HT1080 (cell line): ENCODE measurements at places on chromosomes 5 and 9. TPM values are rescaled to one million over a fixed set of nuclear protein-coding genes. Genes with fewer than 3 reads are reported as not detected.

Gene NUTM2G
- not detected in 2 replicates for total RNA-seq

Gene PCDHB15
- 0.03 and 0.10 TPM in 2 replicates for total RNA-seq

Gene IRX2
- total RNA-seq: 10.8 and 11.4 TPM in 2 replicates

Gene TRAF1
- 0.43 and 0.70 TPM in 2 replicates for total RNA-seq

GRCh38 chr9:70485273-70485858 lies 70.9 kb upstream of the KLF9 start:
- no peak for DNase-seq

DNA sequence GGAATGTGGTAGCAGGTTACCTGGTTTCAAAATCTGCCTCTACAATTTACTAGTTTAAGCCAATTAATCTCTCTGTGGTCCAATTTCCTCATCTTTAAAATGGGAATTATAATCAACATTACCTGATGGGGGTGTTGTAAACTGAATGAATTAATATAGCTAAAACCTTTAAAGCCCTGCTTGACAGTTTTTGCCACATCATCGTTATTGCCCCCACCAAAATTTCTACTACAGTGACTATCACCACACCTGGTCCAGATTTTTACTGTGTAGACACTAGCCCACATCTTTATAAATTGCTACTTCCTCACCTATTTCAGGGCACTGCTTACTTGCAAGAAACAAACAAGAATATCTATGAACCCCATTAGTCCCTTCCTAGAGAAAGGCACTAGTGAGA lies 65.0 kb downstream of the MLLT3 start:
- no peak for DNase-seq

- no peak for DNase-seq
Observed at GRCh38 chr9:129579294-129579693, 41.6 kb downstream of the C9orf50 start.

DNA sequence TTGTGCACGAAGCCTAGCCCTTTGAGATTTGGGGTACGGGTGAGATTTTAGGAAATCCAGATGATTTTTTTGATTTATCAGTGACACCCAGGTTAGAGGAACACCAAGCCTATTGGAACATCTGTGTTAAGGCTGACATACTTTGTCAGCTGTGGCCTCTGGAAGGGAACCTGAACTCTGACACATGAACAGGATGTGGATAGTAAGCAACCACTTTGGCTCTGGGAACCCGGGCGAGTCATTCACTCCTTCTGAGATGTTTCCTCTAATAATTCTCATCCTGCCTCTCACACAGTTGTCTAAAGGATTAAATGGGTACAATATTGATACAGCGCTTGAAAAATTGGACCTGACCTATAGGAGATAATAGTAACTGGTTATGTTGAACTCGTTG lies 67.8 kb downstream of the FGF1 start:
- peak; percentile 90 for DNase-seq
